Body of pancreas (tissue), 4 donors: ENCODE measurements at places on chromosomes 16 and 17. TPM values are rescaled to one million over a fixed set of nuclear protein-coding genes. Genes with fewer than 3 reads are reported as not detected.
A peak's percentile ranks its signal among the peaks of the same experiment; 100 is the strongest.

DNA sequence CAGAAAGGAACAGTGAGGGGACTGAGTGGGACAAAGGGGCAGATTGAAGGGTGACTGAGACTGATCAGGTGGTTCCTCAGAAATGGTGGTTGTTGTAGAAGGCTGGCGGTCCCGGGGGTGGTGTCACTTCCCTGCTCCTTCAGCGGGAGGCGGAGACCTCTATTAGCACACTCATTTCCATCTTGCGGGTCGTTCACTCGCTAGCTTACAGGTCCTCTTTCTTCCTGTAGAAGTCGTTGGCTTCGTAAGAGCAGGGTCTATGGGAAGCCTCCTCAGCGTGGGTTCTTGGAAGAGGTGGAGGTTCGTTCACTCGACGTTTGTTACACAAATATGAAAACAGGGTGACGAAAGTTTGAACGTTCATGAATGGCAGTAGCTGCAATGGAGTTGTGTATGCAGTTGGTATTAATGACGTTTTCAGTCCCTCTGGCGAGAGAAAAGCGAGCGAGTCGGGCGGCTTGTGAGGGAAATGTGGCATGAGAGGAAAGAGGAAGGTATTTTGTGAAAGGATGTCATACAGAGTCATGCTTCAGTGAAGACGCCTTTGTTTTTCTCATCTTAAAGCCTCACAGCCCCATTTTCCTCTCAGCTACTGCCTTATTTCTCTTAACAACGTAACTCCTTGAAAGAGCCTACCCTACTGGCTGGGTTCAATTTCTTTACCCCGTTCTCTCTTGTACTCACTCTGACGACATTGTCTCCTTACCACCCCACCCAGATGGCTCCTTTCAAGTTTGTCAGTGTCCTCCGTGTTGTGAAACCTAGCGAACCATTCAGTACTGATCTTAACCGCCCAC lies 667 bp downstream of the EFCAB13 start:
- peak; percentile 49 for DNase-seq

Gene NPW
- not detected for total RNA-seq

DNA sequence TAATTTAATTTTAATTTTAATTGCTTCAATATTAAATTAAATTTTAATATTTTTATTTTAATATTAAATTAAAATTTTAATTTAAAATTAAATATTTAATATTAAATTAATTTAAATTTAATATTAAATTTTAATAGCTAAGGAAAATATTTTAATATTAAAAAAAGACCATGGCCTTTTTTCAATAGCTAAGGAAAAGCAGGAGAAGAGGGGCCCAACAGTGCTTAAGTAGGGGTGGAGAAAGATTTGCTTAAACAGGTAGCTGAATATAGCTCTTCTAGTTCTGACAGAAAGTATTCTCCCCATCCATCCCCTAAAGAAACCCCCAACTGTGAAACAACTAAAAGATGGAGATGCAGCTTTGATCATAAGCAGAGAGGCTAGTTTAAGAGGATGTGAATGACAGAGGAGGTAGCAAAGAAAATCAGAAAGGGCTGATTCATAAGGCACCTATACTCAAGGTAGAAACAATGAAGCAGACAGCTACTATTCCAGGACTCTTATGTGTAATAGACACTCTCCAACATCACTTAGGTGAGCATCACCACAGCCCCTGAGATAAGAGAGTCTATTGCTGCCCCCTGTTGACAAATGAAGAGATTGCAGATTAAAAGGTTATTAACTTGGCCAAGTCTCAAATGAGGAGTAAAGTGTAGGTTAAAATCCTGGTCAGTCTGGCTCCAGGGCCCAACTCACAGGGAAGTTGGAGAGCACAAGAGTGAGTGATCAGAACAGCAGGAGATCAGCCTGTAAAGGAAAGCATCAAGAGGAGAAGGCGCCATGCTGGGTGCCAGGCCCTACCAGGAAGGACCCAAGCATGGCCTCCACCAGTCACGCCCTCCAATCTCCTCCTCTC lies 7.8 kb upstream of the RNASEK start:
- DNase-seq = peak; percentile 33

Gene C16orf78
- total RNA-seq = not detected

DNA sequence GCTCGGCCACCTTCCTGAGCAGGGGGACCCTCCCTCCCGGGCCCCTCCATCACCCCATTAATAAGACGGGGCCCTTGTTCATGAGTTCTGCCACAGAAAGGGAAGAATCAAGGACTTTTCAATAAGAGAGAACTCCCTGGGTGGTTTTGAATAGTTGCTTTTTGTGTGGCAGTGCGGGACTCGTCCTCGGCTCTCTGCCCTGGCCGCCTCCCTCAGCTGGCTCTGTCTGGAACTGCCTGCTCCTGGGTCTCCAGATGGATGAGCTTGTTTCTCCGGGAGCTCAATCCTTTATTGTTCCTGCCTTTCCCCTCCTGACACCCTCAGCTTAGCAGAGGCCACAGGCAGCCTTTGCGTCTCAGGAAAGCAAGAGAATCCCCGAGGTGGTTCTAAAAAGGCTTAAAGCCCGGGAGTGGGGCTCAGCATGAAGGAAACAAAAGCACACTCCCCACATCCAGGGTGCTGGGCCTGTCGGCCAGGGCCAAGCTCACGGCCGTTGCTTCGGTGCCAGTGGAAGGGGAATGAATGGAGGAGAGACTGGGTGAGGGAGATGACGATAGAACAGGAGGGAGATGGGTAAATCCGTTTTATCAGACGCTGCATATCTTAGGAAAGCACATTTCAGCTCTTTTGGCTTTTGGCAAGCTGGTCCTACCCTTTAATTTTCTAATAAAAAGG lies 60.2 kb downstream of the RAI1 start:
- DNase-seq = no peak

Gene LYRM9
- 14.5 TPM for total RNA-seq

Gene SLC5A11
- not detected for total RNA-seq

GRCh38 chr17:75917141-75917916 lies 12.6 kb upstream of the MRPL38 start:
- no peak for DNase-seq

- peak; percentile 75 for DNase-seq
Observed at GRCh38 chr17:752620-753219, 656 bp upstream of the GEMIN4 start.

DNA sequence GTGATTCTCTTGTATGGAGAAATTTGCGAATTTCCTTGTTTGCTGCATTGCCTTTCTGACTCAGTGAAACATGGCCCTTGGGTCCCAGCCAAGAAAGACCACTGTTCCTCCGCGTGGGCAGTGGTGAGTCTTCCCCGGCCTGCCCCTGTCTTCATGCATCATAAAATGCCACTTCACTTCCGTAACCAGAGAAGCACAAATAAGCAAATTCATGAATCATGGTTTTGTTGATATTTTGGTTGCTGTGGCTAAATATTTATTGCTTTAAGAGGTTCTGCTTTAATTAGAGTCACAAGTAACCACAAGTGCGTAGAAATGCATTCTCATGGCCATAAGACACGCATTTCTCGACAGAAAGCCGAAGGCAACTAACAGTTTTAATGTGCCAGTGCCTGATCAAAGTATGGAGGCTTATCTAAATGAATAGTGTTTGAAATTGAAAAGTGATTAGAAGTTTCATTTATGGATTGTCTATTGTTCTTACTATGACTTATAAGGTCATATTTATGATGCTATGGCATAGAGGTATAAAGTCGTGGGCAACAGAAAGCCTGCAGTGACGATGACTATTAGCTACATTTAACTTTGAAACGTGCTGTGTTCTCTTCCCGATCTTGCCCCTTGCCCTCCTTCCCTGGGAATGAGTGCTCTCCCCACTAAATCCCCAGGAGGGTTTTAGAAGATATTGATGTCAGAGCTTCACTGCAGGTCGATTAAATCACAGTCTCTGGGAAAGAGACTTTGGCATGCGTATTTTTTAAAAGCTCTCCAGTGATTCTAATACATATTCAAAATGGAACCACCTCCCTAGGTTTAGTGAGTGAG lies 76.0 kb downstream of the WIPI1 start:
- DNase-seq = no peak

Gene BRIP1
- total RNA-seq = 0.33 TPM

GRCh38 chr17:41171886-41172285 lies 3.9 kb upstream of the KRTAP4-3 start:
- no peak for DNase-seq

Gene KRT32
- total RNA-seq = not detected

DNA sequence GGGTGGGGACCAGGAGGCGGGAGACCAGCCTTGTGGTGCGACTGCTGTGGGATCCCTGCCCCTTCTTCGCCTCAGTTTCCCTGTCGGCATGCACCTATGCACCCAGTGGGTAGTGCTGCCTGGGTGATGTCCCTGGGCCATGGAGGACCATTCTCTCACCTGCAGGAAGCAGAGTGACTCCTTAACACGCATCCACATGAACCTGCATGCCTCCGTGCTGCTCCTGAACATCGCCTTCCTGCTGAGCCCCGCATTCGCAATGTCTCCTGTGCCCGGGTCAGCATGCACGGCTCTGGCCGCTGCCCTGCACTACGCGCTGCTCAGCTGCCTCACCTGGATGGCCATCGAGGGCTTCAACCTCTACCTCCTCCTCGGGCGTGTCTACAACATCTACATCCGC lies 25.2 kb downstream of the ADGRG5 start:
- DNase-seq = no peak

- DNase-seq = no peak
Observed at GRCh38 chr17:44280392-44280937, 12.5 kb upstream of the SLC4A1 start.

Gene TSPAN10
- total RNA-seq = 1.0 TPM

Gene MCRIP2
- total RNA-seq = 47.5 TPM

DNA sequence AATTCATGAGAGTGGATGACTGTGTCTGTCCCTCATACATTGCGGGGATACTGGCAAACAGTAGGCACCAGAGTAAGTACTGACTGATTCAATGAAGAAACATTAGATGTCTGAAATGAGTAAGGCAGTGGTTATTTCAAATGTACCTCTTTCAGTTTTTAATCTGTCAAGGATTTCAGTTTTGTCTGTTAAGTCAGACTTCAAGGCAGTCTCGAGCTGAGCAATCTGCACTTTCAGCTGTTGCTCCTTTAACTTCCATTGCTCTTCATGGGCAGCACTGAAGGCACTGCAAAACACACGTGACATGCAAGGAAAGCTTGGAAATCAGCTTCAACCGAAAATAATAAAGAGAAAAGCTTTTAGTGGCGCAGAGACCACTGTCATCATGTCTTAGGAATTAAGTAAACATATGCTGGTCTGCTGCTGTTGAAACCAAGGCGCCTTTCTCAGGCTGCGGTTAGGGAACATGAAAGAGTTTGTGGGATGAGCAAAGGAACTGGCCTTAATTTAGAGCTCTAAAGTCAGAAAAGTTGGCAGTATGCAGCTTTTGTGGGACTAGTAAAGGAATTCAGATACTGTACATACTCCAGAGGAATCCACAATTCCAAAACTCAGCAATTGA lies 38.8 kb downstream of the RPGRIP1L start:
- DNase-seq = no peak

GRCh38 chr16:27444470-27444869 lies 42.5 kb downstream of the IL21R start:
- no peak for DNase-seq

Gene OR1D2
- total RNA-seq = not detected

Gene KRT17
- total RNA-seq = 4.4 TPM

- DNase-seq = no peak
Observed at GRCh38 chr16:22264786-22265185, 32.4 kb upstream of the POLR3E start.

DNA sequence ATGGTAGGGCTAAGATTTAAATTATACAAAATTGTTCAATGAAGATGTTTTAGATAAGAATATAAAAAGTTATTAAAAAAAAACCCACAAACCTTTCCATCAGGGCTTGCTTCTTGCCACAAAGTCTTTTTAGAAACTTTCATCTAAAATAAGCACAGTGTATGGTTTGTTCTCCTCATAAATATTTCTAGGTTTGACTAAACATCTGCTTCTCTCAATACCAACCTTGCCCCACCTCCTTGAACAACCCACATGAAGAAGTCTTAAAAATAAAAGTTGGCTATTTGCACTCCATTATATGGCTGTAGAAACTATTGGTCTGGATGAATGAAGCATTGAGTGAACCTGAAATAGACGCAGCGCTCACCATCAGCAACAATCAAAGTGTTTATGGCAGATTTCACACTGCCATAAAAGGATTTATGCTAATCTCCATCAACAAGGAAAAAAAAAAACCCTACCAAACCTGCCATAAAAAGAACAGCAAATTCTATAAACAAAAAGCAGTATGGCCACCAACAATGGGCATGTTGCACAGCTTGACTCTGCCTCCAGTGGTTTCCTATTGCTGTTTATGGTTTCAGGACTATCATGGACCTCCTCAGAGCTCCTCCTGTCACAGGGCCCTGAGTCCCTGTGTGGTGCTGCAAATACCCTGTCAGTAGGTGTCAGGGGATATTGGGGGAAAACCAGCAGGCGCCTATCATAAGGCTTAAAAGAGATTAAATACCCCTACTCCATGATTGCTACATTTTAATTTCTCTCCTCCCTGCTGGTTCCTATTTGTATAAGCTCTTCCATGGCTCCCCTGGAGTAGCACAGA lies 37.6 kb downstream of the SNX11 start:
- DNase-seq = no peak

DNA sequence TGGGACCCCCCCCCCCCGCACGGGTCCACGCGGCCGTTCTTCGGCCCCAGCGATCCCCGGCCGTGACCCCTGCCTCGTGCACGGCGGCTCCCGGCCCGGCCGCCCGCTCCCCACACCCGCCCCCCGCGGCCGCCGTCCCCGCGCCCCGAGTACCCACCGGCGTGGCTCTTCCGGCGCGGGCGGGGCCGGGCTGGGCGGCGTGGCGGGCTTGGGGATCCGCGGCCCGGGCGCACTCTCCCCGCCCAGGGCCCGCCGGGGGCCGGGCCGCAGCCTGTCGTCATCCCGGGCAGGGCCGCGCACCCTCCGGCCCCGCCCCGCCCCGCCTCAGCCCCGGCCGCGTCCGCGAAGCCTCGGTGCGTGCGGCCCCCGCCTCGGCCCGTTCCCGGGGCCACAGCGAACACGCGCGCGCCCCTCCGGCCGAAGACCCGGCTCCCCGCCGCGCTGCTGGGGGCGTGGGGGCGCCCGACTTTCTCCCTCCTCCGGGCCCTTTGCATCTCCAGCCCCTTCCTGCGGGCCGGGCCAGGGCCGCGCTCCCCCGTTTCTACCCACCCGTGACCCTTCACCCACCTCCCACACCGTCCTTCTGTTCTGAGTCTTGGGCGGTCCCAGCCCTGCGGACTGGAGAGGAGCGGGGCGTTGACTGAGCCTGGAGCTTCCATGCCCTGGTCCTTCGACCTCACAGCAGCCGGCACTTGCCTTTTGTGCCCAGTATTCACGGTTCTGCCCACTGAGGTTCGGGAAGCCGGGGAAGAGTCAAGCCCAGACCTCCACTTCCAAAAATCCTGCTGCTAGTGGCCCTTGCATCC lies 840 bp downstream of the MYO1C start:
- peak; percentile 65 for DNase-seq

Gene GCGR
- 0.52 TPM for total RNA-seq

GRCh38 chr17:74240618-74241205 lies 27.3 kb downstream of the TTYH2 start:
- no peak for DNase-seq

- no peak for DNase-seq
Observed at GRCh38 chr17:35548978-35549377, 11.5 kb upstream of the SLFN12L start.
